HTR-8/SVneo (cell line): ENCODE measurements at places on chromosomes 1 and 21.

DNA sequence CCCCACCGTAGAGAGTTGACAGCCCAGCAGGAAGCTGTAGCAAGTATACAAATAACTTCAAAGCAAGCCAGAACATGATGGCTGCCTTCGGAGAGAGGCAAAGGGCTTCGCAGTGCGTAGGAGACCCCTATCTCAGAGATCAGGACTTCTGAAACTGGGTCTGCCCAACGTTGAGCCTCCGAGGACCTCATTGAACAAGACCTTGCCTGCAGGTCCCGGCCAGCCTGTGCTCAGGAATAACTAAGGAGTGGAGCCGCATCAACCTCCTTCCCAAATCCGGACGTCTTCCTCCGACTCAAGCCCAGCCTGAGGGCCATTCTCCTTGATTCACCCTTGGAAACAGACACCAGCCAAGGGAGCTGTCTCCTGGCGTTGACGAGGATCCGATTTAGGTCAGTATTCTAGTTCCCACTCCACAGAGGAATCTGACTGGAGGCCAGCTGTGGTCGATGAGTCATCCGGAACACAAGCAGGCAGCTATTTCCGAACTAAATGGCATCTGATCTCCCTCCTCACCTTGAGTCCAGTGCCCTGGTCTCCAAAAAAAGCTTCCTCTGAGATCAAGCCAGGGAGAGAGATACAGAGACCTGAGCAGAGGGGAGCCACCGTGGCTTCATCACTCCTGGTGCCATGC is 166.5 kb upstream of the COA6 start:
- peak; percentile 84 for DNase-seq

- no peak for DNase-seq
Observed at GRCh38 chr1:197876894-197877293, 25.5 kb upstream of the C1orf53 start.

GRCh38 chr21:42111470-42111743 is 40.3 kb downstream of the UMODL1 start:
- no peak for DNase-seq

DNA sequence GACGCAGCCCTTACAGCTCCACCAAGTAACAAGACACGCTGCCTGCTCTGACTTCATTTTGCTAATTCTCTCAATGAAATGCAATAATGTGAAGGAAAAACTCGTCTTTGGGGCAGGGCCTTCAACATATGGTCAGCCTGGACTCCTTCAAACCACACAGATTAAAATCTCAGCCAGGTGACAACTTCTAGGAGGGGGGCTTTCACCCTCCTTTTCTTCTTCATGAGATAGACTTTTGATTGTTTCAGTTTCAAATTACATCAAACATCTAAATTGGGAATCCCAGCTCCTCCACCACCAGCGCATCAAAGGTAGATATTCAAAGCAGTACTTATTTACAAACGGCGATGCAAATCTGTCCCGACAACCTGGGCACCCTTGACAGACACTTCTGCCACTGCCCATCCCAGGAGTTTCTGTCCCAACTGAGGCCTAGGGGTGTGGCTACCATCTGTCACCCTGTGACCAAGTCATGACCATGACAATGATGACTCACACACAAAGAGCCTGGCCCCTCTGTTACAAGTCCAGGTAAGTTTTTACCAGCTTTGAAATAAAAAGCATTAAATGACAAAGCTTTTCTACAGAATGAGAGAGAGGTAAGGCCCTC is 29.7 kb downstream of the SSBP3 start:
- DNase-seq: no peak

DNA sequence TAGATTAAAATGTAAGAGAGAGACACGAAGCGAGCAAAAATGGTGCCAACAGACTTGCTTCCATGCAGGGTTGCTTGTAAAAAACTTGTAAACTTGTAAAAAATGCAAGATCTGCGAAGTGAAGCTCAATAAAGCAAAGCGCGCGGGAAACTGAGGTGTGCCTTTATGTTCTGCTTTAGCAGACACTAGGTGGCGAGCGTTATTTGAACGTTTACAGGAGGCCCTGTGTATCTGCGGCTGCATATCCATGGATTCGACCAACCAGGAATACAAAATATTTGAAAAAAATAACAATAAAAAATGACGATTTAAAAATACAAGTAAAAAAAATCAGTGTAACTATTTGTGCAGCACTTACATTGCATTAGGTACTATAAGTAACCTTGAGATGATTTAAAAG is 1.5 kb downstream of the UBE2G2 start:
- no peak for DNase-seq

GRCh38 chr1:196433000-196433399 is 175.2 kb downstream of the KCNT2 start:
- no peak for DNase-seq

- no peak for DNase-seq
Observed at GRCh38 chr1:206812471-206812870, 40.2 kb upstream of the IL10 start.

GRCh38 chr1:183034682-183035081 is 11.5 kb downstream of the LAMC1 start:
- DNase-seq: no peak

- DNase-seq: peak; percentile 10
Observed at GRCh38 chr1:156958247-156958714, 37.8 kb downstream of the LRRC71 start.

- no peak for DNase-seq
Observed at GRCh38 chr1:113031171-113031933, 41.6 kb upstream of the LRIG2 start.

GRCh38 chr21:38788275-38788905 is 17.3 kb upstream of the ETS2 start:
- DNase-seq: no peak

- peak; percentile 77 for DNase-seq
Observed at GRCh38 chr1:207004931-207005830, 27.4 kb downstream of the C1orf116 start.

DNA sequence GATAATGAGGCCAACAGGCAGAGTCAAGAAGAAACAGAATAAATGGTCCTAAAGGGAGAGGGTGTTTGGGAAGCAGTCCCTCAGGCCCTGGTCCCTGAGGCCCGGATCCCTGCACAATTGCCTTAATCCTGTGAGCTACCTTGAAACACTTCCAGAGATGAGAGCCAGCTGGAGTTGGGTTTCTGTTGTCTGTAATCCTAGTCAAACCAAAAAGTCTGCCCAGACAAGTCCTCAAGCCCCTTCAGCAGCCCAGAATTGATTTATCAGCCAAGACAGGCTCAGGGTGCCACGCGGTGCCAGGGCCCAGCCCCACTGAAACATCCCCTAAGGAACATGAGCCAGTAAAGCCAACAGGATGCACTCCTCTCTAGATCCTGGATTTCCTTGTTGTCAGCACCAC is 16.4 kb upstream of the CLSTN1 start:
- no peak for DNase-seq

DNA sequence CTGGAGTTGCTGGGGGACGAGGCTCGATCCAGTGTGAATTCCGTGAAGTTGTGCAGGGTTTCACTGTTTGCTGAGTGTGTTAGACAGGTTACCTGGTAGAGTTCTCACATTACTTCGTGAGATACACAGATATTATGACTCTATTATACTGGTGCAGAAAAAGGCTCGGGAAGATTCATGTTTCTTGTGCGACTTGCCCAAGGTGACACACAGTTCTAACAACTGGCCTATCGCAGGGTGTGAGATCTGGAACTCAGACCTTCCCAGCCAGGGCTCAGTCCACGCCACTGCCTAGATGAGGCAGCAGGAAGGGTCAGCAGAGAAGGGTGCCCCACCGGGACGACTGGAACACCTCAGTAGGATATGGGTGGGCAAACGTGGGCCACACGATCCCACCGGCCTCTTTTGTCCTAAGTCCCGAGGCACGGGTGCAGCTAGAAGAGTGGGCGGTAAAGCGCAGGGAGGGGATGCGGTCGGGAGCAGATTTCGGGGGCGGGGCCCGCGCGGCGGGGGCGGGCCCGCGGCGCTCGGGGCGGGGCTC is 296 bp upstream of the RNPEP start:
- DNase-seq: peak; percentile 83

DNA sequence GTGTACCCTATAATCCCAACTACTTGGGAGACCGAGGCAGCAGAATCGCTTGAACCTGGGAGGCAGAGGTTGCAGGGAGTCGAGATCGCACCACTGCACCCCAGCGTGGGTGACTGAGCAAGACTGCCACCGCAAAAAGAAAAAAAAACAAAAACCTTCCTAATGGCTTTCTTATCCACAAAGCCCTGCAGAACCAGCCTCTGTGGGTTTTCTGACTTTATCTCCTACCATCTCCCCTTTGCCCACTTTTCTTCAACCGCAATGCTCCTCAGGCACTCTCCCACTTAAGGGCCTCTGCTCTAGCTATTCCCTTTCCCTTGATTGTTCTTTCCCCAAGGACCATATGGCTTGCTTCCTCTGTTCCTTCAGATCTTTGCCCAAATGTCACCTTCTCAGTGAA is 67.9 kb upstream of the PUM1 start:
- no peak for DNase-seq

DNA sequence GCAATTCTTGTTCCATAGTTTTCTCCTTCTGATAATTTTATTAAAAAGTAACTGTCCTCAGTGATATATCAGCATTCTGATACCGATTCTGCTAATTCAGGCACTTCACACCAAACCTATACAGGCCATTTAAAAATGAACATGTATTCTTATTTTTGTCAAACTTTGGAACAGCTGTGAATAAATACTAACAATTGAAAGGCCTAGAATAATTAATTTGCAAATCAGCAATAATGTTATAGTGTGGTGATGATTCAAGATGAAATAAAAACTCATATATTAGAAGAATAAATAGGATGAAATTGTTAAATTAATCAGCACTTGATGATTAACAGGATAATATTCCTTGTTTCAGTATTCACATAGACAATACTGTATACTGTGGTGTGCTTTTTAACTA is 9.9 kb downstream of the CDKN2C start:
- DNase-seq: no peak

DNA sequence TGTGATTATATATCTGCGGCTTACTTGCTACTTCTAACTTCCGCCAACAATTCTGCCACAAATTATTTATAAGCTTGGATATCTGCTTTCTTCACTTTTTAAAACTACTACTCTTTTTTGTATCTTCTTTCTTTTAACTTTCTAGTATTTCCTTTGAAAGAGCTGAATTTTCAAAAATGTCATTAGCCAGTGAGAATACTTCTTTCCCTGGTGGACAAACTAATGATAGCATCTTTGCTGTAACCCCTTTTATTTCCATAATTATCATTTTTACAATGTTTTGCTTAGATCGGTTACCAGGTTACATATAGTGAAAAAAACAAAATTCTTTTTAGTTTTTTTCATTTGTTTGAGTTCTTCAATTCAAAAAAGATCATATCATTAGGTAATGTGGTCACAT is 355.9 kb upstream of the ADGRL4 start:
- no peak for DNase-seq

DNA sequence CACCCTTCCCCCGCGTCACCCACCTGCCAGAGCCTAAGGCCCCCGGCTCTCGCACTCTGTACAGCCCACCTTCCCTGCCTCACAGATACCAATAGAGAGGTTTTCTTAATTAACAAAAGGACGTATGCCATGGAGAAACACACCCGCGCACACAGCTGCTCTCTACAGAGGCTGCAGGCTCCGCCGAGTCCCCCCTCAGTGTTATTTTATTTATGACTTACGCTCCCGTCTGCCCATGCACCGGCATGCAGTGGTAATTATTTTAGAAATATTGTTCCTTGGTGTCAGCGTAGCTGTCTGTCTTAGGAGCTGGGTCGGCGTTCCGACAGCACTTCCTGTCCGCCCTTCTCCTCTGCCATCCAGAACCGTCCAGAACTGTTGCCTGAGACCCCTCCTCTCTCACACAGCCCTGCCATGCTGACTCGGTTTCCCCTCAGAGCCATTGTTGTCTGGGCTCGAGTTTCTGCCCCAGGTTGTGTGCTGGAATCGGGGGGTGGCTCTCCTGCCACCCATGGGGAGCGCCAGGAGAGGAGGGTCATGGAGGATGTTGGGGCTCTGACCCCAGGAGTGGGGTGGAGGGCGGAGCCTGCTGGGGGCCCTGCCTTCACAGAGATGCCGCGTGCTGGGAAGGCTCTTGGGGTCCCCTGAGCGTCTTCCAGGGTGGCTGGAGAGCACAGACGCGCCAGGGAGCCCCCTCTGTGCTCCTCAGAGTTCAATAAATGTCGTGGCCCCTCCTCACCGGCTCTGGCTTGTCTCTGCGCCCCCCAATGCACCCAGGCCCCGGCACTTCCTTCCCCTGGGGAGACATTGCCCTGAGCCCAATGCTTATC is 39.6 kb upstream of the COL6A1 start:
- DNase-seq: no peak

GRCh38 chr1:172662464-172663109 is 3.7 kb downstream of the FASLG start:
- no peak for DNase-seq

DNA sequence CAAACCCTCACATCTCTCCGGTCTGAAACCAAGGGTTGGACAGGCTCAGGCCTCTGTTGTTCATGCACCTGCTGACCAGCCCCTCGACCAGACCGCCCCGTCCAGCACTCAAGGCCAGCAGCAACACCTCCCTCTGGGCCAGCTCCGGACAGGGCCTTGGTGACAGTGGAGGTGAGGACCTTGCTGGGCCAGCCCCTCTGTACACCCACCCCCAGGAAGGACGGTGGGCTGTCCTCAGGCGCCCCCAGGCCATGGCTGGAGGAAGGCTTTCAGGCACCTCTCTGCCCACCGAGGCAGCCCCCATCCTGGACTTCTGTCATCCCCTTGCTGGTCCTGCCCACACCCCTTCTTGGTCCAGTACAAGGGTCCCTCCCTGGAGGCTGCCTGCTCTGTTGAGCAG is 48.6 kb downstream of the MEGF6 start:
- DNase-seq: no peak

- peak; percentile 87 for DNase-seq
Observed at GRCh38 chr21:45439161-45439872, 34.4 kb downstream of the COL18A1 start.

DNA sequence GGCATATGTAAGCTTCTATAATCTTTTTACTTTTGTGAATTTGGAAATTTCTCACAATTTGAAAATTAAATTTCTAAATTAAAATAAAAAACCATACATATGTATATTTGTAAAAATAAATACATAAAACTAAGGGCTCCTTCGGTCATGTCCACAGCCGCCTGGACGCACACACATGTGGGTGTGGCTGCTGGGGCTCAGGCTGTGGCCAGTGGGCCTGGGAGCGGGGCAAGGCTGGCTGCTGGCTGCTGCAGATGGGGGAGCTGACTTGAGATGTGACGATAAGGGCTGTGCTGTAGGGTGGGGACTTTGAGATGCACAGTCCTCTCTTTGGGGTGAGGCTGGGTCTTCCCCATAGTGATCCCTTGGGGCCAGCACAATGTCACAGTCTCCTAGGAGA is 4.8 kb downstream of the RER1 start:
- DNase-seq: no peak

DNA sequence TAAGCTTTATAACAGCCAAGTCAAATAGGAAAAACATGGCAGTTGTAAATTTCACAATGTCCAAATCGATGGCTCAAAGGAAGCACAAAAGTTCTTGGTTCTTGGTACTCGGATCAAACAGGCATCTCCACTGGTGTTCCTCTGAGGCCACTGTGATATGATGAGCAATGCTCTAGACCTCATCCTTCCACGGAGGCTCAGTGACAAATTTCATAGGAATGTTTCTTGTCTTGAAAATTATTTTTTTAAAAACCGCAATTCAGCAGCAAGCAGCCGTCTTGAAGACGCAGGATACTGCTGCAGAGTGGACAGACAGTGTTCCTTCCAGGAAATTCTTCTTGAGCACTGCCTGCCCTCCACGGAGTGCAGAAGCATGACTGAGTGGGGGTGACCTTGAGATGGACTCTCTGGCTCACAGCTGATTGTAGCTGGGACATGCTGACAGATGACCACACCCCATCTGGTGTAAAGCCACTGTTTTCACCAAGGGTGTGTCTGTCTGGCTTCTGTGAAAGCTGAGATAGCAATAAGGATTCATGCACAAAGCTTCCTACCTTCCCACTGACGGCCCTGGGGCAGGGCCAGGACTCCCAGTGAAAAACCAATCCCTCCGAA is 61.9 kb downstream of the TIAM1 start:
- peak; percentile 70 for DNase-seq

- DNase-seq: no peak
Observed at GRCh38 chr1:177648138-177648537, 321.7 kb downstream of the SEC16B start.
